ENCODE measurements at places on chromosomes 11 and 22.
A peak's percentile ranks its signal among the peaks of the same experiment; 100 is the strongest.

GRCh38 chr22:20029550-20030225 lies 8.8 kb downstream of the TANGO2 start:
- DNase-seq: no peak

DNA sequence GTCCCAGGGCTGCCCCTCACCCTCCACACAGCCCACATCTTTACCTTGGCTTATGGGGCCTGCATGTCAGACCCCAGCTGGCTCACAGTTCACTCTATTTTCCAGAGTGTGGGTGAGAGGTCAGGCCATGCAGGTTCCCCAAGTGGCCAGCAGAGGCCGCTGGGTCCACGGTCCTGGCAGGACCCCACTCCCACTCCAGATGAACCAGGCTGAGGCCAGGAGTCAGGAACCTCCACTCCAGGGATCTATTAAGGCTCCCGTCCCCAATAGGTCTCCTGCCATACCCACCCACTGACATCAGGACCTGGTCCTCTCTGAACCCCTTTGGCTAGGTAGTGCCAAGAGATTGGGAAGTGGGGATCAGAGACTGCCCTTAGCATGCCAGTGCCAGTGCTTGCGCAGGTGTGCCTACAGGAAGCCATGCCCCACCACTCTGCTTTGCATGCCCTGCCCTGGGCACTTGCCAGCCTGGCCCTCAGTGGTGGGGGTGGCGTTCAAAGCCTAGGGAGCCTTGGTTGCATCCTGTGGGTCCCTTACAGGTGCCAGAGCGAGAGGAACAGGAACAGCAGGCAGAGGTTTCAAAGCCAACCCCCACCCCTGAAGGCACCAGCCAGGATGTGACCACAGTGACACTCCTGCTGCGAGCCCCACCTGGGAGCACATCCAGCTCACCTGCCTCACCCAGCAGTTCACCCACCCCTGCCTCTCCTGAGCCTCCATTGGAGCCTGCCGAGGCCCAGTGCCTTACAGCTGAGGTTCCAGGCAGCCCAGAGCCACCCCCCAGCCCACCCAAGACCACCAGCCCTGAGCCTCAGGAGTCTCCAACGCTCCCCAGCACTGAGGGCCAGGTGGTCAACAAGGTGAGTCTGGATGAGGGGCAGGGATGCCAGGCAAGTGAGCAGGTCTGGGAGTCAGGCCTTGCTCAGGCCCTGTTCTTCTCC lies 8.3 kb downstream of the SMTN start:
- DNase-seq: no peak

GRCh38 chr11:76424379-76424778 lies 20.4 kb upstream of the EMSY start:
- DNase-seq: no peak

DNA sequence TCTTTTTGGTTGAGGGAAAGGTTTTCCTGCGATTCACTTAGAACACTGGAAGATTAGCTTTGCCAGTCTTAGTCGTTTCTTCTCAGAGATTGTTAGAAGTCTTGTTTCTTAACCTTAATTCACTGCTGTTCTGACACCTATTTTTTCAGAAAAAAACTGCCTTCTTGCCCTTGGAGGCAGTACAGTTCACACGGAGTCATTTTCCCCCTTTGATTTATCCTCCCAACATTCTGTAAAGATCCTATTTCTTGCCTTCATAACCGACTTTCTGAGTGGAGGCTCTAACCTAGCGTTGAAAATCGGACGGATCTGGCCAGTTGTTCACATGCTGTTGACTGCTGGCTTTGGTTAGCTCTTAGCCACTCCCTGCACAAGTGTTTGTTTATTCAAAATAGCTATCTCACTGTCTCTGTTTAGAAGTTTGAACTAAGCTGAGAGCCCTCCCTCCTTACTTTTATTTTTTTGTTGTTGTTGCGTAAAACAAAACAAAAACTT lies 737 bp downstream of the BCL2L13 start:
- DNase-seq: peak; percentile 41

- DNase-seq: no peak
Measured at GRCh38 chr22:40313007-40313406, 33.3 kb upstream of the ADSL start.

- no peak for DNase-seq
Measured at GRCh38 chr22:23088199-23088604, 17.9 kb downstream of the GNAZ start.

GRCh38 chr11:100748153-100748552 lies 61.1 kb downstream of the ARHGAP42 start:
- no peak for DNase-seq

DNA sequence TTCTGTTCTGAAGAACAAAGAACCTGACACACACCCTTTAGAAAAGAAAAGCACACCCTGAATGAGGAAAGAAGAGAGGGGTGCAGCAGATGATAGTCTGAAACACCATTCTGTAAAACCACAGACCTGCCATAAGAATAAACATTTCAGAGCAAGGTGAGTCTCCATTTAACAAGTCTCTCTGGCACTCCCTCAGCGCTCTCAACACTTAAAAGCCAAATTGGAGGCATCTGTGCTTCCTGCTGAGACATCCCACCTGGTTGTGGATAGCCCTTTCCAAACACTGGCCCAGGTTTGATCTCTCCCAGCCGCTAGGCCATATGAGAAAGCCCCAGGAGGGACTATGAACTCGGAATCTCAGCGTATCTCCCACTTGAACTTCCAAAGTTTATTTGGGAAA lies 36.3 kb downstream of the ETS1 start:
- no peak for DNase-seq

DNA sequence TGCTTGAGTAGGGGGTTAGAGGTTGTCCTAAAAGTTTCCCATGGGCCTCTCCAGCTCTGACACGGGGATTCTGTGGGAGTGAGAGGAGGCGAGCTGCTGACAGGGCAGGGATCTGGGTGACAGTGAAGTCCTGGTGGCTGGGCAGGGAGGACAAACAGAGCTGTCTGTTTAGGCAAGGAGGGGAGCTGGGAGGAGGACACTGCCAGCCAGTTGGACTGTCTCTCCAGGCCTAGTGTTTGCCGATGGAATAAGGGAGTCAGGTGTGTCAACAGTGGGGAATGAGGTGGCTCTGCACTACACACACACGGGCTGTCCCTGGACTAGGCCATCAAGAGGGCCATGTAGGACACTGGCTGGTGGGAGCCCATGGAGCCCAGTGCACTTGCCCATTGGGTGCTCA lies 20.6 kb upstream of the SYT7 start:
- DNase-seq: no peak

DNA sequence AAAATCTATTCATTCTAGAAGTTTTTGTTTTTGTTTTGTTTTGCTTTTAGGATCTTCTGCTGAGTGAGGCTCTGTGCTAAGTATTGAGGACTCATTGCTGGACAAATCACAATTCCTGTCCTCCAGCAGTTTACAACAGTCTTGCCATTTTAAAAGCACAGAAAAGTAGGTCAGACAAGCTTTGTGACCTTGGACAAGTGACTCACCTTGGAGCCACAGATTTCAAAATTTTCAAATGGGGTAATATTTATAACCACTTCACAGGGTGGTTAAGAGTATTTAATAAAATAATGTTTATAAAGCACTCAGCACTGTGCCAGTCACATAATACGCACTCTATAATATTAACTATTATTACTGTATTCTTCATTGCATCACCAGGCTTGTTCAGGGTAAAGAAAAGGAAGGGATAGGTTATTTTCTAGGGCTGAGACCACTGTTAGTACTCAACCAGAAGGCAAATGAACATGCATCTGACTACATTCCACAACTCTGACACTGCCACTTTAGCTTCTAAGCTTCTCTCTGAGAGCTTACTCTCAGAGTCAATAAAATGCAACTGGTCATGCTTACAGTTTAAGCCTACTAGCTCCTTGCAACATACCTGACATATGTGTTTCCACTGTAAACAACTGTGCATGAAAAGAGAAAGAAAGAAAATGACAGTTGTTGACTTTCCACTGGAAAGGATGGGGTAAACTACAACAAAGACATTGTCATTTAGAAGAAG lies 63.2 kb upstream of the FIBIN start:
- no peak for DNase-seq

DNA sequence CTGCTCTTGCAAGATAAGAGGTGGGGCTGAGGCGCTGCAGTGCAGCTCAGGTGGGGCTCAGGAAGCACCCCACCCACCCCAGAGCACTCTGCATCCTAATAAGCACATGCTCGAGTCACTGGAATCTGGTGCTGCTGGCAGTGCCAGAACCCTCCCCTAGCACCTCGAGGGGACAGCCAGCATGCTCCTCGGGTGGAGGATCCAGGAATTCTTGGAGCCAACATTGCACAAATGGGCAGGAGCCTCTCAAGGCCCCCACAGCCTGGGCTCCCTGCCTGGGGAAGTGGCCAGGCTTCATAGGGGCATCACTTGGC lies 27.5 kb upstream of the CABP7 start:
- DNase-seq: no peak

GRCh38 chr11:43567396-43567975 lies 113.1 kb upstream of the HSD17B12 start:
- no peak for DNase-seq

- peak; percentile 60 for DNase-seq
Measured at GRCh38 chr22:44085743-44086270, 61.7 kb downstream of the PARVB start.

DNA sequence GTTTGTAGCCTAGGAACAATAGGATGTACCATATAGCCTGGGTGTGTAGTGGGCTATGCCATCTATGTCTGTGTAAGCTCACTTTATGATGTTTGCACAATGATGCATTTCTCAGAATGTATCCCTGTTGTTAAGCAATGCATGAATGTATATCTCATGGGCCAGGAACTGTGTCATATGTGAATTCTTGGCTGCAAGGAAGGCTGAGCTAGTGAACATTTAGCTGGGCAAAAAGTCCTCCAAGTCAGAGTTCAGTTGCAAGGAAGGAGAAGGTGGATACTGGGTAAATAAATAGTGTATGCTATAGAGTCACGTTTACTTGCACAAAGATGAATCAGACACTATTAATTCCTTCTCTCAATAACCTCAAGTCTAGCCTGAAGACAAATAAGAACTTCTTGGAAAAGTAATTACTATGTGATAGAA lies 136.1 kb downstream of the EHF start:
- no peak for DNase-seq

DNA sequence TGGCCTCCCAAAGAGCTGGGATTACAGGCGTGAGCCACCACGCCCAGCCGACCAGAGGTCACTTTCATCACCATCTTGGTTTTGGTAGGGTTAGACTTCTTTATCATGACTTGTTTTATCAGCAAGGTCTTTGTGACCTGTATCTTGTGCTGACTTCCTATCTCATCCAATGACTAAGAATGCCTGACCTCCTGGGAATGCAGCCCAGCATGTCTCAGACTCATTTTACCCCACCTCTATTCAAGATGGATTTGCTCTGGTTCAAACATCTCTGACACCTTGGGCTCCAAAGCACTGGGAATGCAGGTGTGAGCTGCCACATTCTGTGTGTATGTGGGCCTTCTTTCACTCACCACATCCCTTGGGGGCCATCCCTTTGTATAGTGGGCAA lies 5.1 kb upstream of the TALDO1 start:
- no peak for DNase-seq

GRCh38 chr22:25627271-25627852 lies 62.9 kb downstream of the GRK3 start:
- peak; percentile 26 for DNase-seq

GRCh38 chr11:2794046-2794967 lies 91.3 kb downstream of the CDKN1C start:
- DNase-seq: no peak

GRCh38 chr22:50622723-50623327 lies 5.1 kb downstream of the ARSA start:
- DNase-seq: no peak

GRCh38 chr11:1729692-1730011 lies 20.7 kb downstream of the IFITM10 start:
- no peak for DNase-seq

GRCh38 chr11:95093548-95093947 lies 3.9 kb downstream of the ENDOD1 start:
- no peak for DNase-seq

GRCh38 chr11:65334696-65335295 lies 1.1 kb downstream of the DPF2 start:
- no peak for DNase-seq

DNA sequence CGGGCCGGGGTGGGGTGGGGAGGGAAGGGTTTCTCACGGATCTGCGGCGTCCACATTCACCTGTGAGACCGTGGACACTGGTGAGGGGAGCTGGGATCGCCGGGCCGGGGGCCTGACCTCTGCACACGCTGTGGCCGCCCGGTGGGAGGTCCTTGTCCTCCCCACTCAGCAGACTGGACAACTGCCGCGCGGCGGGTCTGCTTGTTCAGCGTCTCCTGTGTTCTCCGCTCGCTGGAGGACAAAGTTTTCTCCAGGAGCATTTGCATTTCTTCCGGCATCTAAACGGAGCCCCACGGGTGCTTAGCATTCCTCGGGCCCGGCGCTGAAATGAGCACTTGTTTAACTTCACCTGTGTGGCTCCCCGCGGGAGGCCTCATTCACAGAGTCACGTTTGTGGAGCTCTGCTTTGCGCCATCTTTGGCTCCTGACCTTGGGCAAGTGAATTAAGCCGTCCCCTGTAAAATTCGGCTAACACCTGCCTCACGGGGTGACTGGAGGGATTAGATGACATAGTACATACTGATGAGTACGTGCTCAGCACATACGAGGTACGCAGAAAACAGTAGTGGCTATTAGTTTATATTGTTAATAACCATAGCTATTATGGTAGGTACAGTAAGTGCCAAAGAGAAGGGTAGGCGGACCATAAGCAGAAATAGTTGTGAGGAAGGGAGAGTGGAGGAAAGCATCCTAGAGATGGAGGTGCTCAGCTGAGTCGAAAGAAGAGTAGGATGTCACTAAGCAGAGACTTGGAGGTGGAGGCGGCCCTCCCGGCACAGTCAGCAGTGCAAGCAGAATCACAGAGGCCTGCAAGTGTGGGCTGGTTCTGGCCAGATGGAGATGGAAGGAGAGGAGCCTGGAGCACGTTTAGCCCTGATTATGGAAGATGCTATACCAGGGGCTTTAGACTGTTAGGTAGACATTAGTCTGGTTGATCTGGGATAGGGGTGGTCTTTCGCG lies 885 bp downstream of the TRMU start:
- no peak for DNase-seq

- DNase-seq: no peak
Measured at GRCh38 chr22:25482091-25482760, 82.2 kb upstream of the GRK3 start.

- no peak for DNase-seq
Measured at GRCh38 chr11:109302591-109303334, 119.2 kb upstream of the C11orf87 start.

DNA sequence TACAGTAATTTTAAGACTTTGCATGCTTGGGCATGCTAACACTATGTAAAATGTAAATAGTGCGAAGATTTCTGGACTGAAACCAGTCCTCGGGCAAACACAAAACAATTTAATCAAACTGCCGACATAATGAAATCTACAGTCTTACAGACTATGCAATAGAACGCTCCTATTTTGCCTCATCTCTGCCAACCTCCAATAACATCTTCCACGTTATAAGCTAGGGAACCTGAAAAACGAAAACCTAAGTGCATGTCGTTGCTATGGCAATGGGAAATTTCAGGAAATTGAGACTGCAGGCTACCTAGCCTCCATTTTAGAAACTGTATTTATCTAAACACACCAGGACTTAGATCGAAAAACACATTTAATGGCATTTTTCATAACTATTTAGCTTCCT lies 1.1 kb downstream of the CSTF3 start:
- DNase-seq: no peak

- no peak for DNase-seq
Measured at GRCh38 chr11:45431046-45432018, 145.2 kb upstream of the SYT13 start.

GRCh38 chr11:86138958-86139357 lies 70.1 kb upstream of the PICALM start:
- DNase-seq: no peak

- DNase-seq: no peak
Measured at GRCh38 chr11:129148487-129148886, 43.6 kb downstream of the ARHGAP32 start.

Data from foreskin melanocyte (primary cell).